Esophagus squamous epithelium (tissue), 5 donors: ENCODE measurements at places on chromosomes 4 and X.

- no peak for DNase-seq
These were observed 179.0 kb downstream of the CEP135 start for GRCh38 chr4:56127716-56128115.

DNA sequence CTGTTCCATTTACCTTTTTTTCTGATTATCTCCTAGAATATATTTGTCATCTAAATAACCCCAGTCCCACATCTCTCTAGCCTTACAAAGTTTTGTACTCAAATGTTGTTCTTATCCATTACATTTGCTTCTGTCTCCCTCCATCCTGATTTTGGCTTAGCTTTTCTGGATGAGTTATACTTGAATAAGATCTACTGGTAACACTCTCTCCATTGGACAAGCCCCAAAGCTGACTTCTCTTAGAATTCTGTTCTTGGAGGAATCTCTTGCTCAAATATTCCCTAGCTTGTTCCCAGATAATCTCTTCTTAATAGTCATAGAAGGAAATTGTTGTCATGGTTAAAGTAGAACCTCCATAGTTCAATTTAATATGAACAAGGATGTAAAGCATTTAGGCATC is 115.5 kb upstream of the HS3ST1 start:
- no peak for DNase-seq

GRCh38 chrX:19897091-19897490 is 9.7 kb upstream of the SH3KBP1 start:
- no peak for DNase-seq

DNA sequence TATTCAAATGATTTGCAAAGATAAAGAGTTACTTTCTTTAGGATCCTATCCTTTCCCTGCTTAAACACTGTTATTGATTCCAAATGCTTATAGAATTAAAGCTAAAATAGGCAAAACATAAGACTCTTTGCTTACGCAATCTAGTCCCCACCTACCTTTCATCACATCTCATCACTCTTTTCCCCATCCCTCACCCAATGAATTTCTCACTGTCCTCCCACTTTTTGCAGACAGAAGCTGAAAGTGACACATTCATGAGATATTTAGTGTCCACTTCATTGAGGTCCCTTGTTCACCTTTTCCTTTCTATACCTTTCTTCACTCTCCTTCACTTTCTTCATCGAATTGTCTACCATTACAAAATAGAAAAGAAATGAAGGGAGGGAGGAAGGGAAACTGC is 424 bp downstream of the SATL1 start:
- no peak for DNase-seq

- no peak for DNase-seq
These were observed 272.8 kb upstream of the TENM3 start for GRCh38 chr4:181970366-181970765.
